ENCODE measurements at places on chromosomes 4 and X.

GRCh38 chrX:45622538-45622937, 421.9 kb upstream of the DIPK2B start:
- DNase-seq, result no peak

DNA sequence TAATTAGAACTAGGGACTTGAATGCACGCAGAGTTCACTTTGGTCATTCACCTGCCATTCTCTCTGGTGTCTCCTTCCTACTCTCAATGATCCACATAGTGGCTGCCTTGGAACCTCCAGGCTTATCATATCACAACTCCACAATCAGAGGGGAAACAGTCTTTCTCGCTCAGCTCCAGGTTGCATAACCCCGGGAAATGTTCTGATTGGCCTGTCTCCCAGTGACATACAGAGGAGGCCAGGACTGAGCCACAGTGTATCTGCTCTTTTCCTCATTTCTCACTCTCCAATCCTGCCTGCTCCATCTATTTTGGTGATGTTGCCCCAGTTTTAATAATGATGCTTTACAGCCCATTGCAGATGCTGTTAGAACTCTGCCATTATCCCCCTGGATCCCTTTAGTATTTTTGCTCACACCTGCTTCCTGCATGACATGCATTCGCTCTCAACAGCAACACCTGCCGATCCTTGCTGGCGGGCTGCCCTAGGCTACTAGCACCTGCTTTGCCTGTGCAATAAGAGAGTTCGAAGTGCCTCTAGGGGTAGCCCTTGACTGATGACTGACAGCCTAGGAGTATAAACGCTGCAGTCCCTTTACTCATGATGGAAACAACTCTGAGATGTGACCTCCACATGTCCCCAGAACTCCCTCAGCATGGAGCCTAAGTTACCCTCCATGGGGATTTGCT, 211.3 kb upstream of the RPS6KA3 start:
- DNase-seq, result no peak

- DNase-seq, result no peak
Measured at GRCh38 chr4:183195534-183195933, 96.5 kb downstream of the WWC2 start.

DNA sequence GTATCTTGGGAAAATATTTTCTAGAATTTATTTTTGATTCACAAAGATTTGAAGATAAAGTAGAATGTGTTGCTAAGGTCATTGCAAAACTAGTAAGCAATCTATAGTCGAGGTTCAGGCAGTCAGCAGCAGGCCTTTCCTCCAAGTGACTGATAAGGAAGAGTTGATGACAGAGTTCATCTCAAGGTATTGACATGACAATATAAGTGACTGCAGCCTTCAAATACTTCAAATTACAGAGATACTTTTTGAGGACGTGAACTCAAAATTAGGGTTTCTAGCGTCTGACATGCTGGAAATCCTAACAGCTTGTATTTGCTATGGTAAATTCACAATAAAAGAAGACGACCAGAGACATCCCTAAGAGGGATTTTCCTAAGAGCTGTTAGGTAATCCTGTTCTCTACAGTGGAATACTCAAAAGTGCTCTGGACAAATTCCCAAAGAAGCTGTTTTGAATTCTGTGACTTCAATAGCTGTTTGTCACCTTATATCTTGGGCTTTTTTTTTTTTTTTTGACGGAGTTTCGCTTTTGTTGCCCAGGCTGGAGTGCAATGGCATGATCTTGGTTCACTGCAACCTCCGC, 7.4 kb downstream of the ARHGAP10 start:
- no peak for DNase-seq

GRCh38 chrX:114581528-114582263, 2.2 kb upstream of the HTR2C start:
- no peak for DNase-seq

- DNase-seq, result no peak
Measured at GRCh38 chr4:13640149-13640940, 12.8 kb upstream of the BOD1L1 start.

DNA sequence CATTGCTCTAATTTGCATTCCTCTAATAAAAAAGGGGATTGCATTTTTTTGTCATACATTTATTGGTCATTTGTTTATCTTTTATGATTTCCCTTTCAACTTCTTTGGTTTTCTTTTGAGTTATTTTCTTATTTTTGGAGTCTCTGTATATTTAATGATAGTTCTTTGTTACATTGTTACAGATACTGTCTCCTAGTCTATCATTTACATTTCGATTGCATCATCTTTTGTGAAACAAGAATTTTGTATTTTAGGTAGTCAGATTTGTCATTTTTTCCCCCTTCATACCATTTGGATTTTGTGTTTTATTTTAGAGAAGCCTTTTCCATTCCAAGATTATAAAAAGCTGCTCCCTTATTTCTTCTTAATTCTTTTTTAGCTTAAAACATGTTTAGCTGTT, 37.1 kb downstream of the SNX25 start:
- no peak for DNase-seq

- DNase-seq, result no peak
Measured at GRCh38 chr4:123528501-123529277, 132.1 kb downstream of the SPRY1 start.

DNA sequence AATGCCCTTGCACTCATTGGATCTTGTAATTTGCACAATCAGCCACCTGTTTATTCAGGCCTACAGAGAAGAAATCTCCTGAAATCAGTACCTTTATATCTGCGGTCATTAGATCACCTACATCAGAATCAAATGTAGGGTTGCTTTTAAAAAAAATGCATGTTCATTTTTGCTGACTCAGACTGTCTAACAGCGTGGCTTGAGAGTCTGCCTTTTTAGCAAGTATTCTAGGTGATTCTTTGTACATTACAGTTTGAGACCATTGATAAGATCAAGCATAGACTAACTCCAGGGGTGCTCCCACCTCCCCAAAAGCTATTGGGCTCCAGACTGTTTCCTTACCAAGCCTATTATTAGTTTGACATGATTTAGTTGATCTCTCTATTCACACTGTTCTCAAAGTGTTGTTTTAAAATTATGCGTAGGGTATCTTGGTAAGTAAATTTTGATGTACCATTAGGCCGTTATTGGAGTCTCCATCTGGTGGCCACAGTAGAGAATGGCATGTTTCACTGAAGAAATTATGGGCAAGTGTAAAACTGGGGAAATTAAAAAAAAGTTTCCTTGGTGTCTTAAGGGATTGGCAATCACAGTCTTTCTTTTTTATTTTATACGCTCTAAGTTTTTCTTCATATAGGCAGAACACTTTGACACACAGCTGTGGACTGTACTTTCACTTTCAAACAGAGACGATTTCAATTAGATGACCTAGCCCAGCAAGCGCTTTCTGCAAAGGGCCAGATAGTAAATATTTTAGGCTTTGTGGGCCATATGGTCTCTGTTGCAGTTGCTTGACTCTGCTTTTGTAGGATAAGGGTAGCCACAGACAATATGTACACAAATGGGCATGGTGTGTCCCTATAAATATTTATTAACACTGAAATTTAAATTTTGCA, 33.7 kb upstream of the MSL3 start:
- no peak for DNase-seq

- no peak for DNase-seq
Measured at GRCh38 chr4:130712038-130712437, 1616.1 kb downstream of the C4orf33 start.

GRCh38 chrX:49291615-49292337, 11.7 kb upstream of the GAGE10 start:
- peak; percentile 40 for DNase-seq

GRCh38 chrX:136171420-136171819, 24.1 kb downstream of the FHL1 start:
- no peak for DNase-seq

DNA sequence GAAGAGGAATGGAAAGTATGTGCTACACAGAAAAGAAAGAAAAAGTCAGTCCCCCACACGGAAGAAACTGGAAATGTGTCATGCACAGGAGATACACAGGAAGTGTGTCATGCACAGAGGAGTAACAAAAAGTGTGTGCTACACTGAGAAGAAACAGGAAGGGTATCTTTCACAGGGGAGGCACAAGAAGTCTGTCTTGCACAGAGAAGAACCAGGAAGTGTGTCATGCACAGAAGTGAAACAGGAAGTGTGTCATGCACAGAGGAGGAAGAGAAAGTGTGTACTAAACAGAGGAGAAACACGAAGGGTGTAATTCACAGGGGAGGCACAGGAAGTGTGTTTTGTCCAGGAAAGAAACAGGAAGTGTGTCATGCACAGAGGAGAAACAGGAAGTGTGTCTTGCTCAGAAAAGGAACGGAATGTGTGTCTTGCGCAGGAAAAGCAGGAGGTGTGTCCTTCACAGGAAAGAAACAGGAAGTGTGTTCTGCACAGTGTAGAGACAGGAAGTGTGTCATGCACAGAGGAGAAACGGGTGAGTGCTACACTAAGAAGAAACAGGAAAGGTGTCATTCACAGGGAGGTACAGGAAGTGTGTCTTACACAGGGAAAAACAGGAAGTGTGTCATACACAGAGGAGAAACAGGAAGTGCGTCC, 527.2 kb upstream of the PRKX start:
- DNase-seq, result no peak

DNA sequence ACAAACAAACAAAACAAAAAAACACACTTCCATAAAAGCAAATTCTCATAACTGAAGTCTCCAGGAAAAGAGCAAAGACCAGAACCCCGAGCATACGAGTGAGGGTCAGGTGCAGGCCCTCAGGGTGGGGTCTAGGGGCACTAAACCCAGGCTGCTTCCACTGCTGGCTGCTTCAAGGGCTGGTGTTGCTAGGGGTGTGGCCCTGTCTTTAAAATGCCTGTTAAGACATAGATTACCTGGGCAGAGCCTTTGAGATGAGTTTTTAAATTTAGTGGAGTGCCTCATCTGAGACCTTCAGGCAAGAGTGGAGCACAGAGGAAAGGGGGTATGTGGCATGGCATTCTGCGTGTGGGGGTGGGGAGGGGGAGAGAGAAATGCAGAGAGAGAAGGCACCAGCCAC, 87.0 kb downstream of the FHDC1 start:
- DNase-seq, result no peak

DNA sequence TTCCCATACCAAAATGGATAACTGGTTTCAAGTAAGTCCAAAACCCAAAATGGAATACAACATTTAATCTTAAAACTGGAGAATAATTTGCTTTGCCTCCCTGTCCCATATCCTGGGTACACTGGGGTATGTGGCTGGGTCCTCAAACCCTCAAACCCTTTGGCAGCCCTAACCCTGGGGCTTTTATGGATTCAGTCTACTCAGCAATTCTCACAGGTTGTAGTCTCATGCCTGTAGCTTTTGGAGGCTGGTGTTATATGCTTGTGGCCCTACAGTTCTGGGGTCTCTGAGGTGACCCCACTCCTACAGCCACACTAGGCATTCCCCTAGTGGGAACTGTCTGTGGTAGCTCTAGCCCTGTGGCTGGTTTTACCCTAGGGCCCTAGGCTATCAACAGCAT, 110.5 kb upstream of the NRK start:
- no peak for DNase-seq

All from stimulated activated CD4-positive, alpha-beta T cell treated with anti-CD3 and anti-CD28 coated beads, Interleukin-1b, Interleukin-23, amount 100 ng/mL, for 1 hour (primary cell).